ENCODE measurements at places on chromosomes 12 and 14. TPM values are rescaled to one million over a fixed set of nuclear protein-coding genes. Genes with fewer than 3 reads are reported as not detected.

DNA sequence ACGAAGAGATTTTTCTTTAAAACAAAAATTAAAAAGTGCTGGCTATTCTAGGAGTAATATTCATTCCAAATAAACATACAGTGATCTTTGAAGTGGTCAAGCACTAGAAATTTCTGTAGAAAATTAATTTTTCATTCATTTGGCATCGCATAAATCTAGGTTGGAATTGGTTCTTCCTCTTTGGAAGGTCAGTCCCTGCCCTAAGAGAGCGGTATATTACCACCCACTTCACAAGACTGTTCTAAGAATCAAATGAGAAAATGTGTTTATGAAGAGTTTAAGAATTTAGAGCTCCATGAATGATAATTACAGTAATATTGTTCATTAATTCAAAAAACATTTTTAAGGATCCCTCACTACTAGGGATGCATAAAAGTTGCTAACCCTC lies 444 bp upstream of the GEMIN2 start:
- no peak for DNase-seq

- no peak for DNase-seq
Observed at GRCh38 chr12:112498580-112498979, 79.8 kb downstream of the PTPN11 start.

DNA sequence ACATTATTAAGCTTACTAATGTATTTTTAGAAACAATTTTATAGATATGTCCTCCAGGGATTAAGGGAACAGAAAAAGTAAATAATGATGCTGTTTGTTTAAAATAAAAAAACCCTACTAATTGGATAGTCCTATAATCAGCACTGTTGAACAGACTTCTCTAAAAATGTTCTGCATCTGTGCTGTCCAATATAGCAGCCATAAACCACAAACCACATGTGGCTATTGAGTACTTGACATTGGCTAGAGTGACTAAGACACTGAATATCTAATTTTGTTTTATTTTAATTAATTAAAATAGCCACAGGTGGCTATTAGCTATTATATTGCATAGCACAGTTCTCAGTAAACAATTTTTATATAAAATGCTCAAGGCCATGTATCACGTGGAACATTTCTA lies 210.4 kb downstream of the DPY19L2 start:
- no peak for DNase-seq

DNA sequence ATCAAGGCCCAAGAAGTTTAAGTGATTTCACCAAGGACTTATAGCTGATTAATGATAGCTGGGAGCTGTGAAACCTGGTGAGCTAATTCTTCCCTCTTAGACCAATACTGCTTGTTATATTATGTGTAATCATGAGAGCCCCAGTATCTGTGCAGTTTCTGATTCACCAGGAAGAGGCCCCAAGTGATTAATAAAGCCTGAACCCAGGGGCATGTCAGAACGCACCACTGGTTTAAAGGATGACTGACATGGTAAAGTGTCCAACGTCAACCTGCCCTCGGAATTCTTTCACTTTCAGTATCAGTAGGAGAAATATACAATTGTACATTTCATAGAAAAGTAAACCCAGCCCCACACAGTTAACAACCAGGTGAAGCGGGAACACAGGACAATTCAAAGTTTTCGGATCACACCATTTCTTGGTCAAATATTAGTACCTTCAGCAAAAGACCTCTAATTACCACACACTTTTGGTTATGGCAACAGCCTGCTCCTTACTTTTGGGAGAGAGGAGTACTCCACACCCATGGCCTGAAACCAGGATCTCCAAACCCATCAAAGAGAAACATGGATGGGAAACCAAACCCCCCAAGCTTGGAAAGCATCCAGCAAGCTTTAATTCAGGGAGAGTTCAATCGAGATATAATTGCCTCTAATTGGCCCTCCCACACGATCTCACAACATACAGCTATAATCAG lies 28.5 kb downstream of the TMCC3 start:
- DNase-seq: peak; percentile 79

- DNase-seq: no peak
Observed at GRCh38 chr12:52070185-52070925, 577 bp downstream of the ATG101 start.

DNA sequence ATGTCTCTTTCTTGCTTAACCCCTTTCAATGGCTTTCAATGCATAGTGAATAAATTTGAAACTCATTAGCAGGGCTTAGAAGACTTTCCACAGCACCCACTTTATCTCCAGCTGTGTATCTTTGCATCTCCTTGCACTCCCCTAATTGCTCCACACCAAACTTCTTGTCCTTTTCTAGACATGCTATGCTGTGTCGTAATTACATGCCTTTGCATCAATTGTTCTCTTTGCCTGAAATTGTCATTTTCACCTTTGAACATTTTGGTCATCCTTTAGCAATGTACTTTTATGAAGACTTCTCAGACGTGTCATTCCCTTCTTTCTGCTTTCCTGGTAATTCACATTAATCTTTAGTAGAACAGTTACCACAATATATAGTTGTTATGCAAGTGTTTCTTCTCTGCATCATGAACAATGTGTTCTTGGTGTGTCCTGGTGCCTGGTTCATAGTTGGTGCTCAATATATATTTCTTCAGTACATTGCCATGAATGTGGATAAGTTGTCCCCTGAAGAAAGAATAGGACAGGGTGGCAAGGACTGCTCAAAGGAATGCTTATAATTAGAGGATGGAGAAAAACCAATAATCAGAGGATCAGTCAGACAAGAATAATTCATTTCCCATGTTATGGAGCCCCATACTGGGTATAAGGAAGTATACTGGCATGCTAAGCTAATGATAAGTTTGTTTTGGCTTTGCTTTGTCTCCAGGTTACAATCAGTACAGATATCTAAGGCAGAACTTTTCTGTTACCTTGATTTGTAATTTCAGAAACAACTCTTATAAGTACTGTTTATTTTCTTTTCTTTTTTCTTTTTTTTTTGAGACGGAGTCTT lies 27.2 kb downstream of the ARF6 start:
- DNase-seq: no peak

DNA sequence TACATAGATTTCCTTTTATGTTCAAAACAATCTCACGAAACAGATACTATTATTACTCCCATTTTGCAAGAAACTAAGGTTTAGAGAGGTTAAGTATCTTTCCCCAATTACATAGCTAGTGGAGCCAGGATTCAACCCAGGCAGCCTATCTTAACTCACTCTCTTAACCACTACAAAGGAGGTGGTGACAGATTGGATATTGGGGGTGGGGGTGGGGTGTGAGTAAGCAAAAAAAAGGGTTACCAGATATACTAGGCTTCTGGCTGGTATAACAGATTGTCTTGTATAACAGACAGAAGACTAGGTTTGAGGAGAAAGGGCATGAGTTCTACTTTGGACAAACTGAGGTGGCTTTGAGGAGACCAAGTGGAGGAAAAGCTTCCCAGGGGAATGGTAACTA lies 2.1 kb downstream of the GMFB start:
- DNase-seq: no peak

DNA sequence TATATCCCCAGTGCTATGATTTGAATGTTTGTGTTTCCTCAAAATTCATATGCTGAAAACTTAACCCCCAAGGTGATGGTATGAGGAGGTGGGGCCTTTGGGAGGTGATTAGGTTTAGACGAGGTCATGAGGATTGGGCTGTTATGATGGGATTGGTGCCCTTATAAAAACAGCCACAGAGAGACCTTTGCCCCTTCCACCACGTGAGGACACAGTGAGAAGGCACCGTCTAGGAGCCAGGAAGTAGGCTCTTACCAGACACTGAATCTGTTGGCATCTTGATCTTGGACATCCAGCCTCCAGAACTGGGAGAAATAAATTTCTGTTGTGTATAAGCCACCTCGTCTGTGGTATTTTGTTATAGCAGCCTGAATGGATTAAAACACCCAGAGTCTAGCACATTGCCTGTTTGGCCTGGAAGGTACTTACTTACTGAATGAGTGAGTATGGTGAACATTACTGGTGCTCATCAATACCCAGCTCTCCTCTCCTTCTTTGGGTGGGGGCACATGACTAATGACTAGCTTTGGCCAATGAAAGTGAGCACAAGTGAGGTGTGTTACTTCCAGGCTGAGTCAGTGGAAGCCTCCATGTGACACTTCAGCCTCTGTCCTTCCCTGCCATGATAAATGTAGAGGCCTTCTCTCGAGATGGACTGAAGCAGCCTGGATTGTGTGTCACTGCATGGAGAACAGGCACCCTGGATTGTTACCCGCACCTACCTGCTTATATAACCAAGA lies 72.4 kb upstream of the CHST11 start:
- no peak for DNase-seq

DNA sequence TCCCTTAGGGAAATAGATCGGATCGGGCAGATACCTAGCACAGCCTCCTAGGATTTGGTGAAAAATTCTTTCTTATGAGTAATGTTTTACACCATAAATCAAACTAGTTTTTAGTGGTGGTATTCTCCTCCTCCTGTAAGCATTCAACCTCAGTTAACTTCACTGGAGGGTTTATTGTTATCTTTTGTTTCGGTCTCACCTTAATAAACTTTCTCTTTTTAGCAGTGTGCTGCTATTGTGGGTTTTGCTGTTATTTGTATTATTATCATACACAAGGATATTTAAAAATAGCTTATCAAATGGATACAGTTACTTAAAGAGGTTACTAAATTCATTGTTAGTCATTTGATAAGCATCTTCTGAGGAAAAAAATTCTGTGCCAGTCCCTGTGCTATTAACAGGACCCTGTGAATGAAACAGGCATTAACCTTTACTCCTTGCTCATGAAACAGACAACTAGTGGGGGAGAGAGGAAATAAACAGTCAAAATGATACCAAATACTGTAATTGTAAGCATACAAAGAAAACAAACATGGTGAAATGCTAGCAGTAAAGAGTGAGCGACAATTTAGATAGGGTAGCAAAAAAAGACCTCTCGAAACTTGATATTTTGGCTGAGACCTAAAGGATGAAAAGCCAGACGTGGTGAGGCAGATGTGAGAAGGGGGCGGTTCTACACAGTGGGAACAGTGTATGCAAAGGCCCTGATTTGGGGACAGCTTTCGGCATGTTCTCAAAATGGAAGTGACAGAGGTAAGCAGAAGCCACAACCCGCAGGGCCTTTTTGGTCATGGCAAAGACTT lies 178.7 kb upstream of the SOX5 start:
- DNase-seq: no peak

DNA sequence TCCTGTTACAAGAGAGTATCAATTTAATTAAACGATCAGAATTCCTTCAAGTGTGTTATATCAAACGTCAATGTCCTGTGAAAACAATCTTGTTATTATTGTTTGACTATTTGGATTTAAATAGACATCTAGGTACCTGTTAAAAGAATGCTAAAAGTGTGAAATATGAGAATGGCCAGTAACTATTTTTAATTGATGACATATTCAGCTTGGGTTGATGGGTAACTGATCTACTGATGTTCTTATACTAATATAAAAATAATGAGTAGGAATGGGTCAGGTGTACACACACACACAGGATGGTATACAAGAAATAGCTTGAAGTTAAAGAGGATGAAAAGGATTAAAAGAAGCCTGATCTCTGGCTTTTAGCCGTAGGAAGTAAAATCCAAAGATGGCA lies 146.0 kb downstream of the SLC38A4 start:
- DNase-seq: no peak

- no peak for DNase-seq
Observed at GRCh38 chr12:67434671-67435370, 165.7 kb downstream of the CAND1 start.

GRCh38 chr14:22474730-22475351 lies 114.2 kb downstream of the DAD1 start:
- no peak for DNase-seq

GRCh38 chr12:5432011-5432400 lies at the start of gene NTF3:
NTF3 (plus strand) TSS chr12:5432108; CDS start chr12:5432325, 217 bp downstream.
- no peak for DNase-seq

DNA sequence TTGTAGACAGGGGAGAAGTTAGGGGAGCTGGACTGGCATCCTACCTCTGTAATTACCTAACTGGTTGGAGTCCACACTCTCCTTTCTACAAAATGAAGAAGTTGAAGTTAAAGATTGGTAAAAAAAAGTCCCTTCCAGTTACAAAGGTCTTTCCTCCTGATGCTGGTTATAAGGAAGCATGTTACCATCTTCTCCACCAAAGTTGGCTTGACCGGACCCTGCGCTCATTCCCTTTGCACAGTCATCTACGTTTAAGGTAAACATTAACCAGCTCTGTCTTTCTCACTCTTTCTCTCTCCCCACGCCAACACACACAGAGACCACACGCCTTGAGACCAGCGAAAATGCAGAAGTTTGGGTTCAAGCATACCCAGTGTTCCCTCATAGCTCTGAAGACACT lies 11.9 kb downstream of the FBLN5 start:
- no peak for DNase-seq

GRCh38 chr12:50642035-50642451 lies 121.9 kb upstream of the ATF1 start:
- DNase-seq: no peak

GRCh38 chr14:36339816-36340215 lies 19.4 kb upstream of the MBIP start:
- DNase-seq: no peak

- no peak for DNase-seq
Observed at GRCh38 chr12:58347188-58347587, 405.8 kb downstream of the ATP23 start.

DNA sequence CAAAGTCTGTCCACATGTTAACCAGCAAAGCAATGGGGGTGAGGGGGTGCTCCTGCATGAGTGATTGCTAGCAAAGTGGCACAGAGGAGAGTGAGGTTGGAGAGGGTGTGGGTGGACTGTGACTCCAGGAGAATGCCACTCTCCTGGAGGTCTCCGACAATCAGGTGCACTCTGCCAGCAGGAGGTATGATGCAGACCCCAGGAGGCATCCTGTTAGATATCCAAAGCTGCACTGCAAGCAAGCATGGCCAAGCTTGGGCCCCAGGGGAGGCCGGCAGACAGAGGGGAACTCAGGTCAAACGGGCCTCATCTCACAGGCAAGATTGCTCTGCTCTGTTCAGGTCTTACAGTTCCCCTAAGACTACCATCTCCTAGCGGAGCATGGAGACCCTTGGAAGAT lies 73.5 kb upstream of the ALX1 start:
- DNase-seq: no peak

DNA sequence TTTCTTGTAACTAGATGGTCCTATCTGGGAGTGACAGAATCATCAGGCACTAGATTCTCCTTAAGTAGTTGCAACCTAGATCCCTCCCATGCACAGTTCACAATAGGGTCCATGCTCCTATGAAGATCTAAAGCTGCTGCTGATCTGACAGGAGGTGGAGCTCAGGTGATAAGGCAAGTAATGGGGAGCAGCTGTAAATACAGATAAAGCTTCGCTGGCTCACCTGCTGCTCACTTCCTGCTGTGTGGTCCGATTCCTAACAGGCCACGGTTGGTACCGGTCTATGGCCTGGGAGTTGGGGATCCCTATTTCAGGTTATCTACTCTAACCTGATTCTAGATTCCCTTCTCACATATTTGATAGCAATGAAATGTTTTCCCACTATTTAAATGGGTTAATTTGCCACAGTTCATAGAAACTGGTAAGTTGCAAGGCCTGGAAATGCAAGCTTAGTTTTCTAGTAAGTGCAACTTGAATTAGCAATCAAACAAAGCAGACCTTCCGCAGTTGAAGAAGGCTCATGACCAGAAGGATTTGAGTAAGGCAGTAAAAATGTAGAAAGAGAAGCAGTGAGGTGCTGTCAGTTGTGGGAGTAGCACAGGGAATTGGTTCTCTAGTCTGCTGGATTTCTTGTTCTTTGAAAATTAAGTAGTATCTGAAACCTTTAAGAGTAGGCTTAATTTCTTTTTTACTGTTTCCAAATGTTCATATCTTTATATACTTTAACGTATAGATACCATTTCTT lies 332.3 kb downstream of the EGLN3 start:
- no peak for DNase-seq

The VDR gene
- total RNA-seq: 34.9 TPM

The SLC22A17 gene
- total RNA-seq: 2.8 TPM

The EFS gene
- not detected for total RNA-seq

The RASSF9 gene
- not detected for total RNA-seq

The TMCC3 gene
- 0.29 TPM for total RNA-seq

The KERA gene
- total RNA-seq: not detected

Data from activated CD8-positive, alpha-beta memory T cell treated with anti-CD3 and anti-CD28 coated beads, Interleukin-2, amount 10 ng/mL, durations not matched to agents 7 days and 5 days (primary cell).